ENCODE measurements at places on chromosomes 3 and 15.

DNA sequence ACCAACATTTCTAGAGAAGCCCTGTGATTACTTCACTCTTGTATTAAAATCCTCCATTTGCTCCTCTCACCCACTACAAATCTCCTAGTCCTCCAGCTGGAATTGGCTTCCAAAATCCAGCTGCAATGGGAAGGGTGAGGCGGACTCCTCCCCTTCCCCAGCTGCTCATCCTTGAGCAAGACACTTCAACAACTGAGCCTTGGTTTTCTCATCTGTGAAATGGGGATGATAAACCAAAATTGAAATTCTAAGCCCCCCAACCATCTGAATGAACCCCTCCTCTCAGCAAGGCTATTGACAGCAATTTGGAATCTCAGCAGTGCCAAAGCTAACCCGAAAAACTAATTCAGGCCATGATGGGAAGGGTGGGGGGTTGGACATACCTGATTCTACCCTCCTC is 9.4 kb downstream of the FAM174B start:
- DNase-seq, result no peak

- DNase-seq, result no peak
Observed at GRCh38 chr15:36218991-36219390, 360.4 kb upstream of the CDIN1 start.

DNA sequence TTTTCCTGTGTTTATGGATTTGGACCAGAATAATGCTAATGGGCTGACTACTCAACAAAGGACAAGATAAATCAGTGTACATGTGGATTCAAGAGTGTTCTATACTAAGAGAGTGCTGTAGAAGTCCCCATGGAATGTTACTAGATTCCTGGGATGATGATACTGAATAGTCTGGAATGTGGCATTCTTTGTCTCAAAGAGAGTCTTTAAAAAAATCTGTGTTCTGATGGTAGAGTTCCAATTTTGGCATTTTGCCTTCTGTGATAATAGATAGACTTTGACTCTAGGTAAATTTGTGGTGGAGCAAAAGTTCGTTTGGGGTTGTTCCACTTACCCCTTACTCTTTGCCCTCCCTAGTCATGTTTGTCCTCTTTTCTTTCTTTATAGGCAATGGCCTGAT is 43.7 kb downstream of the NMD3 start:
- no peak for DNase-seq

DNA sequence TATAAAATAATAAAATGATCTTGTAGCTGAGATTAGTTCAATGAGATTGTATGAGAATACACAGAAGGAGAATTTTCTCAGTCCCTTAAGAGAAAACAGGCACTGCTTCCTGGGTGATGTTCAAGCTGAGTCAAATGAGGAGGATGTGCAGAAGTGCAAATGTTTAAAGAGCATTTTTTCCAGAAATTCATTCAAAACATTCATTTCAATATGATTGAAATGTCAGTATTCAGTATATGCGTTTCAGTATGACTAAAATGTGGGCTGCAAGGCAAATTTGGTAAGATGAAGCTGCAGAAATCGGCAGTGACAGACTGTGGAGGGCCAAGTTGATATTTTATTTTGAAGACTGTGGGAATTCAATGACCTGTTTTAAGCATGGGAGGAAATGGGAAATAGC is 19.3 kb upstream of the PYDC2 start:
- DNase-seq, result no peak

DNA sequence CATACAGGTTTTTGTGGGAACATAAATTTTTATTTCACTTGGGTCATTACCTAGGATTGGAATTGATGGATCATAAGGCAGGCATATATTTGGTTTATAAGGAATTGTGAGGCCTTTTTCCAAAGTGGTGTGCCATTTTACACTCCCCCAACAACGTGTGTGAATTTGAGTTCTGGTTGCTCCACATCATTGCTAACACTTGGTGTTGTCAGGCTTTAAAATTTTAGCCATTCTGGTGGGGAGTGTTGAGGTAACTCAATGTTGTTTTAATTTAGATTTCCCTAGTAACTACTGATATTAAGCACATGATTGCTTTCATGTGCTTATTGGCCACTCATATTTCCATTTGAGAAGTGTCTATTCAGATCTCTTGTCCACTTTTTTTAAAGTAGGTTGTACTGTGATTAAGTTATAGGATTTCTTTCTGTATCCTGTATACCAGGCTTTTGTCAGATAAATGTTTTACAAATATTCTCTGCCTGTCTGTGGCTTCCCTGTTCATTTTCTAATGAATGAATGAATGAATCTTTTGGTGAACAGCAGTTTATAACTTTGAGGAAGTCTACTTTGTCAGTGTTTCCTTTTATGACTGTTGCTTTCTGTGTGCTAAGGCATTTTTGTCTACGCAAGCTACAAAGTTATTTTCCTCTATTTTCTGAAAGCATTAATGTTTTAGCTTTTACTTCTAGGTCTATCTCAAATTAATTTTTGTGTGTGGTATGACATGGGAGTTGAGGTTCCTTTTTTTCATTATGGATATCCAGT is 17.9 kb upstream of the NR2C2 start:
- DNase-seq, result no peak

DNA sequence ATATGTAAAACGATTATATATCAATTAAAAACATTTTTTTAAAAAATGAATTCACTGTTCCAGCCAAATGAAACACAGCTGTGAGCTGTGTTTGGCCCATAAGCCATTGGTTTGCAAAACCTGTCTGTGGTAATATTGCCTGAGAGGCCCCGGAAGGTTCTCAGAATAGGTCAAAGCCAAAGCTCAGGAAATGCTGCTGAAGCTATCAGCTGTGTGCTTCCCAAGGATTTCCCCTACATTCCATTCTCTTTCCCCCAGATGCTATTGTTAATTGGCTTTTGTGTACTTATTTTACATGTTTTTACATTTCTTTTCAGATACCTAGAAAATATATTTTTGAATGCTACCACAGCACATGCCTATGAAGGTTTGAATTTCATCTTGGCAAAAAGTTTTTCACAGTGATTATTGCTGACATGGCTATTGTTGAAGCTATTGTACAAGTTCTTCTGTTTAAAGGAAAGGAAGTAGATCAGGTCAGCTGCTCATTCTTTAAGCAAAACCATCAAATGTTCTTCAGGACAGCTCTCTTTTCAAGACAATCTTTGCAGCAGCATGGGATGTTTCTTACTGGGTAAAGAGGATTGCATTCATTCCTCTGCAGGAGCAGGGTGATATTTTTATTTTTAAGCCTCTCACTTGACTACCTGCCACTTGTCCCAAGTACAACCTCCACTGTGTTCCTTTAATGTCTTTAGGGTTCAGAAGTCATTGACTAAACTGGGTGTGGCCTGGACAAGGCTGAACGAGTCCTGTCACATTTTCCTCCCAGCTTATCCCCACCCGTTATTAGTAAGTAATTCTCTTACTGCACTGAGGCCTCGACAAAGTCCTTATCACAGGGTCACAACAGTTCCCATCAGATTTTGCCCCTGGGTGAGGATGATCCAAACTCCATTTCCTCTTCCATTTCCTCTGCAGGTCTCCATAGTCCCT is 26.3 kb upstream of the BNC1 start:
- no peak for DNase-seq

DNA sequence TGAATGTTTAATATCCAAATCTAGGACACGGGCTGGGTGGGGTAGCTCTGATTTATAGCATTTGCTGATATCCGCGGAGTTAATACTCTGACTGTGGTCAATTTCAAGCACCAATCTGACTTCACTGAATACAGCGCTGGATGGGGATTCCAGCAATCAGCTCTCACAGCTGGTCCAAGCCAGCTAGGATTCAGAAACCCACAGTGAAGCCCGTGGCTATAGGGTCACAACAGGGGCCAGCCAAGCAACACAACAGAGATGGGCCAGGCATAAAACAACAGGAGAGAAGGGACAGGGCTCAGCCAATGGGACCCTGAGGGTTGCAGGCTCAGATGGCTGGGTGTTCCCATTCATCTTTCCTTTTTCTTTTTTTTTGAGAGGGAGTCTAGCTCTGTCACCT is 5.4 kb upstream of the LMAN1L start:
- no peak for DNase-seq

GRCh38 chr3:30692498-30693130 is 86.2 kb downstream of the TGFBR2 start:
- no peak for DNase-seq

GRCh38 chr15:53223815-53224214 is 433.7 kb upstream of the ONECUT1 start:
- DNase-seq, result no peak

GRCh38 chr3:176079785-176080184 is 1117.5 kb downstream of the TBL1XR1 start:
- no peak for DNase-seq

- DNase-seq, result no peak
Observed at GRCh38 chr3:179421500-179421899, 29.8 kb downstream of the GNB4 start.

GRCh38 chr3:193780810-193781478 is 187.9 kb downstream of the OPA1 start:
- no peak for DNase-seq

- no peak for DNase-seq
Observed at GRCh38 chr3:40901796-40902195, 297.5 kb upstream of the CTNNB1 start.

DNA sequence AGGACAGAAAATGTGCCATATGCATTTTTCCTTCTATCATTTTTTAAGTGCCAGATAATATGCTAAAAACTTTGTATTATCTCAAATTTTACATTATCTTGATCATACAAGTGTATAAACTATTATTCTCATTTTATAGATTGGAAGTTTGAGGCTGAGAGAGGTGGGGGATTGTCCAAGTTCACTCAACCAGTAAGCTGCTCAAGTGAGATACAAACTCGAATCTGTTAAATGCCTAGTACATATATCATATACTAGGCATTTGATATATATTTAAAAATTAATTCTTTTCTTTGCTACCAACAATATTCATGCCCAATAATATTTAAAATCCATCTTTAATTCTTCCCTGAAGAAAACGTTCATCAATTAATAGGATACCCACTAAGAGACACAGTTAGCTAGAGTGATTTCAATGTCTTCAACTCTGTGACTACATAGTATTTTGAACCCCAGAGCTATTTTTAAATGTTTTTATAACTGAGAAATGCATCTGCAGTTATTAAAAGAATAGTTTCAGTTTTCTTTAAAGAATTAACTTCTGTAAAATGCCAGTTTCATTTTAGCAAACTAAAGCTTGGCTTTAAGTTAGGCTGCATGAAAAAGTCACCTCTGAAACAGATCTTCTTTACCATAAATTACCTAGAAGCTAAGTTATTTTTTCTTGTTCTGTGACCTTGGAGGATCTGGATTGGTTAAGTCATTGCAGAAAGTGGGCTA is 40.4 kb downstream of the IQCB1 start:
- DNase-seq, result no peak

DNA sequence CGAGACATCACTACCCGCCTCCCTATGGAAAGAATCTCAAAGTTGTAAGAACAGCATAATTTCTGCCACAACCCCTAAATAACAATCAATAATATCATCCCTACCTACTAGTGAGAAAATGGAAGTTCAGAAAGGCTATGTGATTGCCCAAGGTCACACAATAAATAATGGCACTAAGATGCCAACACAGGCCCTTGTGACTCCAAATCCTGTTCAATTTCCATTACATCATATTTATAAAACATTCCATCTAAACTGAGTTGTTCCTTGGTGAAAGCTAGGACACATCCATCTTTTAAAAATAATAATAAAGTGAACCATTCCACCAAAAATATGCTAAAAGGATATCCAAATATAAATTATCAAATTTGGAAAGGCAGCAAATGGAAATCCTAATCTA is 144.6 kb downstream of the MAGI1 start:
- DNase-seq, result no peak

- DNase-seq, result no peak
Observed at GRCh38 chr3:61771976-61772375, 210.6 kb downstream of the PTPRG start.

DNA sequence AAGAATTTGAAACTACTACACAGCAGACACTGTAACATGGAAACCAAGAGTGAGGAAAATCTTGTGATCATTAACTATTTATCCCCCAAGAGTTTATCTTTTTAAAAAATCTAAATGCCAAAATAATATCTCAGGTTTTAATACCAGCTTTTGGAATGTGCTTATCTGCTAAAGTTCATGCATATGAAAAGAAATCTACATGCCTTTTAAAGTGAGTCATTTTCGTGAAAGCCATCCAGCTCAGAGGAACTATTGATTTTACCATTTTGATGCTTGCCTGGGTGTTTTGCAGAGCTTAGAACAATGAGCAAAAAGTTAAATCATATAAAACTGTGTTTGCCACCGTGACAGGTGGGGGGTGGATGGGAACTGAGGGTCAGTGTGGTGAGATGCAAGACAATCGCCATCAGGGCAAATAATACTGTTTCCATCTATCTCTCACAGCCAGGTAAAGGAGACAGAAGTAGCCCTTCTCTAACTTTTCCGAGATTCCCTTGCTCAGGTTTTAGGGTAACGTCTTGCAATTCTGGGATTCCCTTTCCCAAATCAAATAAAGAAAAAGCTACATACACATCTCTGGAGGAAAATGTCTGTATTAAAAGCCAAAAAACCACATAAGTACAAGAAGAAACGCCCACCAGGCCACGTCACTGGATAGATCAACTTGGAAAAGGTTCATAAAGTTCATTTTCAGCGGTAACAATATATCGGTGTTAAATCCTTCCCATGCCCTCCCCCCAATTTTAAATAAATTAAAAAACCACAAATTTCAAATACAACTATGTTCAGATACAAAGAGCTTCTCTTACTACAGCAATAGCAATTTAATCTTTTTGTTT is 2.0 kb downstream of the TMEM158 start:
- DNase-seq, result no peak

GRCh38 chr3:150890295-150890694 is 14.9 kb downstream of the MINDY4B start:
- no peak for DNase-seq

- no peak for DNase-seq
Observed at GRCh38 chr15:93478947-93479346, 389.9 kb upstream of the RGMA start.

GRCh38 chr15:90213122-90213817 is 12.1 kb downstream of the SEMA4B start:
- no peak for DNase-seq

- DNase-seq, result no peak
Observed at GRCh38 chr3:67661089-67661488, 6.7 kb upstream of the SUCLG2 start.

DNA sequence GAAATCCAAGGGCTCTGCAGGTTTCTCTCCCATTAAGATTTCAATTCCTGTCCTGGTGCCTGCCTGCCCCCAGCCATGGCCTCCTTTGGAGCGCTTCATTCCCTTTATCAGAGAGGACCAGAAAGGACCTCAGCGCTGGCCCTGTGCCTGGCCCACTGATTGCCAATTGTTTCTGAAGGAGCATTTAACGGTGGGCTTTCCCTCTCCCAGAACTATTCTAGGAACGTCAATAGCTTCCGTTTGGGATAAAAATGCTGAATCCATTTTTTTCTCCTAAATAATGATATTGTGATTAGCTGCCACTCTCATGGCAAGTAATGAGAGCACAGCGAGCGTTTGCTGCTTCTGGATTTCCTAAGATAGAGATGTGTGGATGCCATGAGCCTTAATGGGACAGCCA is 12.2 kb upstream of the SLC6A1 start:
- no peak for DNase-seq

- DNase-seq, result no peak
Observed at GRCh38 chr3:185215873-185216606, 37.8 kb downstream of the EHHADH start.

All from stimulated activated naive B cell treated with anti-CD40 and anti-IgM and Interleukin-4, amounts not matched to agents 10 μg/mL and 1 μg/mL and 100 μg/mL, for 72 hours (primary cell).